ENCODE measurements at places on chromosomes 11 and 22.

DNA sequence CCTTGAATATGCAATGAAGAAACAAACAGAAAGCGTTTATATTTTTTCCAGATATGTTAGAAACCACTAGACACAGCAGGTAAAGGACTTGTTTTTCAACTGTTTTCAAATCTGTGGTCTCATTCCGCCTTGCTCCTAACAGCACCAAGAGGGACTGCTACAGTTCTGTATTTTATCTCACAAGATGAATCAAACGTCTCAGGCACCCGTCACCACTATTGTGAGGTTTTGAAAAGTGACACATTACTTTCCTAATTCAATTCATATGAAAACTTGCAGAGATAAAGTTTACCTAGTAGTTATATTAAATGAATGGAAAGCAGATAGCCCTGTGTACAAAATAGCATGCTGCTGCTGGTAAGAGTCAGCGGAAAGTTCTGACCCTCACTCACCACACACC is 386.3 kb downstream of the ETS1 start:
- no peak for DNase-seq

GRCh38 chr22:36419912-36420882 is 32.4 kb upstream of the MYH9 start:
- no peak for DNase-seq

GRCh38 chr11:122874991-122875390 is 7.6 kb upstream of the JHY start:
- no peak for DNase-seq

DNA sequence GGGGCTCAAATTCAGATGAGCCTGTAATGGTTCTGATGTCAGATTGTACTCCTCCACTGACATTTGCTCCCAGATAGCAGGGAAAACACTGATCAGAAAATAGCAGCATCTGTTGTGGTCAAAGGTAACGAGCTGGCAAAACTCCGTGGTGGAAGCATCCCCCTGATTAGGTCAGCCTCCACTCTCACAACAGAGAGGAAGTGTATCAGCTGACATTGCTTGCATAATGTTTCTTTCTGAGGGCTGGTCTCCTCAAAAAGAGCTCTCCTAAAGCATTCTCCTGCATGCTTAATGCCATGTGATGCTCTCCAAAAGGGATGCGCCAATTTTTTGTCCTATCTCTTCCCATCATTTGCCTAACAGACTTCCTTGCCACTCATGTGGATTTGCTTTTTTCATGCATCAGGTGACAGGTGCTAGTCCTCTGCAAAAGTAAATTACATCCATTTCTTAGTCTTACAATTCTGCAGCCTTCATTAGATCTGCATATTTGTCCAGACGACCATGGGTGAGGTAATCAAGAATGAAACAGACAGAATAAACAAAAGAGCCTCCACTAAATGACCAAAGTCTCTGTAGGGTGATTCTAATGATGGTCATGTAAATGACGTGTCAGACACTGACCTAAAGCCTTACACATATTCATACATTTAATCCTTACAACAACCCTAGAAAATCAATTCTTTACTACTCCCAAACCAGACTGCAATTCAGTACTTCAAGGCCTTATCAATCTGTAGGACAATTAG is 6.4 kb upstream of the TENM4 start:
- no peak for DNase-seq

GRCh38 chr22:28989035-28989464 is 72.6 kb downstream of the C22orf31 start:
- no peak for DNase-seq

GRCh38 chr22:32226326-32227104 is 21.6 kb upstream of the RFPL2 start:
- no peak for DNase-seq
